ENCODE measurements at places on chromosomes 11 and 22. TPM values are rescaled to one million over a fixed set of nuclear protein-coding genes. Genes with fewer than 3 reads are reported as not detected.

Gene FAM111B
- 1.5 TPM for total RNA-seq

Gene TBX1
- not detected for total RNA-seq

Gene HBB
- 0.59 TPM for total RNA-seq

Gene NXPE1
- total RNA-seq, result not detected

Measured in T-cell (primary cell).